Suppressor macrophage treated with lipopolysaccharide for 1 hour (primary cell): ENCODE measurements at places on chromosomes 7 and 10.
A peak's percentile ranks its signal among the peaks of the same experiment; 100 is the strongest.

DNA sequence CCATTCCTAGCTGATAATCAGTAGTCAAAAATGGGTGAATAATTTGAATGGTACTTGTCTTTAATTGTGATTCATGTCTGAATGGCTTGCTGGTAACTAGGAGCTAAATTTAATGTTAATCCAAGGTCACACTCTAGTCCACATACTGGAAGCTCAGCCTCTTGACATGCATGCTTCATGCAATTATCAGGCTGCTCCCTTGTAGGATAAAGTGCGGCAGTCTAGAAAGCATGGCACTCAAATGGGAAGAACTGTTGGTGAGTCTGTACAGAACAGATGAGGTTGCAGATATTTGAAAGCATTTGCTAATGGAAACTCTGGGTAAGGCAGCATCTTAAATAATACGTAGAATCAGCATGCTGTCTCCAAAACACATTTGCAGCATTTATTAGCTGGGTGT, 499.4 kb downstream of the AUTS2 start:
- DNase-seq, result no peak

- DNase-seq, result no peak
Observed at GRCh38 chr7:30308389-30308788, 24.0 kb downstream of the ZNRF2 start.

GRCh38 chr10:89466599-89467035, 52.2 kb downstream of the IFIT5 start:
- peak; percentile 53 for DNase-seq

GRCh38 chr10:15280462-15280861, 90.6 kb downstream of the FAM171A1 start:
- DNase-seq, result no peak

DNA sequence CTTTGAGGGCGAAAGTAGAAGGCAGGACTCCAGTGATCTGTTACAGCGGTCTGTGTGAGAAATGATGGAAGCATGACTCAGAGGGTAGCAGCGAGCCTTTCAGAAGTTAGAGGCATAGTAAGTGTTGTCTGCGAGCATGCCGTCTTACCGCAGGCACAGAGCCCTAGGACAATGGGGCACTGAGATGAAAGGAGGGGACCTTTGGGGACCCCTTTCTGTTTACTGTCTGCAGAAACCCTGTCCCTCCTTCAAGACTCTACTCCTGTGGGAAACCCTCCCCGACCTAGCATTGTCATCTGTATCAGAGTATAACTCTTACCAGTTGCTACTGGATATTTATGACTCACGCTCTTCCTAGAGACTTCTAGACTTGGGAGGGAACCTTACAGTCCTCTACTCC, 87.2 kb upstream of the AGK start:
- no peak for DNase-seq

DNA sequence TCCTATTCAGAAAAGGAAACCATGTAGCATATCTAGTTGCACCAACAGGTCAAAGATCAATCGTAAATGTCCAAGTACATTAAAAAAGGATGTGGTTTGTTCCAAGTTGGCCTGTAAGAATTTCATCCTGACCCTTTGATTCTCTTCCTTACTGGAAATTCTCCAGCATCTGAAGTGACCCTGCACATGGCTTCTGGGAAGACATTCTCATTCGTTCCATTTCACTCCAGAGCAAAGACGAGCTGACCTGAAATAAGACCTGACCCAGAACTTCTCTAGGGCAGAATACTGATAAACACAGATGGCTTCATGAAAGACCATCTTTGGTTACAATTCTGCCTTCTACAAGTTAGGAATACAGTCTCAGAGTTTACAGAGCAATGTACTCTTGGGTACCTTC, 39.8 kb downstream of the ASB4 start:
- no peak for DNase-seq

GRCh38 chr7:11009631-11010030, 36.0 kb downstream of the PHF14 start:
- no peak for DNase-seq

DNA sequence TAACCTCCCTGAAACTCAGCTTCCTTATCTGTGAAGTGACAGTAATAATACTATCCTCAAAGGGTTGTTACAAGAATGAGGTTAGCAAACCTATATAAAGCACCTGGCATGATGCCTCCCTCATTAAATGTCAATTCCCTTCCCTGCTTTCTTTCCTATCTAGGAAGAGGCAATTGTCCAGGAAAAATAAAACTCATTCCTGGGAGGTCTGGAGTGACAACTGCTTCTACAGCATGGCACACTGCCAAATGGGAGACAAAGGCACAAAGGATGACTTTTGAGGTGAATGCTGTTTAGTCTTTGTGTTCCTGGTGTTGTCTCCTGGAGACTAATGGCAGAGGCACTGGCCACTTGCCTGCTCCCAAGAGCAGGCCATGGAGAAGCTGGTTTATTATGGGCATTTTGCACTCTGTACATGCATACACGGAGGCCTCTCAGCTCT, 32.2 kb upstream of the PDE1C start:
- DNase-seq, result no peak

DNA sequence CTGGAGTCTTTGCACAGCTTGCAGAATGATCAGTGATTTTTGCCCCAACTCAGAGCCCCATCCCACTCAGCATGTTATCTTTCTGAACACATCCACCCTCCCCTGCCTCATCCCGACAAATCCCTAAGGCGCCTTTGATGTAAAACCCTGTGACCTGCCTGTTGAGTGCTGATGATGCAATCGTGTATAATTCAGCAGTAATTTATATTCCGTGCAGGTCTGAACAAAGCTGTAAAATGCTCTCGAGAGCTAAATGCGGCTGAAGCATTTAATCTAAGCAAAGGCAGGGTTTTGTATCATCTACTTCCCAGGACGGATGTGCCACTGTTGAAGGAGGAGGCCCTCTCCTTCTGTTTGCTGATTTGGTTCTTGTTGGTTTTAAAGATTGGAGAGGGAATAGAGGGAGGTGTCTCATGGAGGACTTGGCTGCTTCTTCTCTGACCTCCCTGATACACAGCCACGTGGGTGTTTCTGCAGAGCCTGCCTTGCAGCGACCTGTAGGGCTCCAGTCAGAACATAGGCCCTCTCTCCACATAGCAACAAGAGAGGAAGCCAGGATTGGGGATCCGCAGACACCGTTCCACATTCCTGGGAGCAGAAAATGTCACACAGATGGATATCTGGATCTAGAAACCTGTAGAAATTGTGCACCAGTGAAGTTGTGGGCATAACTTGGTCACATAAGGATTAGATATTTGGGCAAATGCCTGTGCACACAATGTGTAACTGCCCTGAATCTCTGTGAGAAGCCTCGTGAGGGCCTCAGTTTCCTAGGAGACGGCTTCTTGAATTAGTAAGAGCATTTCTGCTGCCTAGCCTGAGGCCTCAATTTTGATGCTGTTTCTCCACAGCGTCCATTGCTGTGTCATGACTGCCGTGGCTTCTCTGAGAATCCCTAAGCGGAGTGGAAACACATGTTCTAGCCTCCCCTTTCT, 90.2 kb upstream of the AGK start:
- no peak for DNase-seq

DNA sequence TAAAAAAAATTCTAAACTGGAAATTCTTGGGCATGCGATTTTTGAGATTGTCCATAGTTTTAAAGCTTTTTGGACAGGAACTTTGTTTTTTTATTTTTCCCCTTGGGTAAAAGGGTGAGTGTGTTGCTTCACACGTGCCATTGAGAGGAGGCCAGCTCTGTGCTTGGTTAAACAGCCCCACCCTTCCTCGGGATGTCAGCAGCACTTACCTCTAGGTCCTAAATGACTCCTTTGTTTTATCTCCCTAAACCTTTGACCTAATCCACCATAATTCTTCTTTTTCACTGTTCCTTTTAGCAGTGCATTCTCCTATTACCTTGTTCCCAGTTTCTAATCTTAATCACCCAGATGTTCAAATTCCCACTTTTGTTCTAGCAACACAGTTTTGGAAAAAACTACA, 83.5 kb downstream of the SEMA3D start:
- no peak for DNase-seq

DNA sequence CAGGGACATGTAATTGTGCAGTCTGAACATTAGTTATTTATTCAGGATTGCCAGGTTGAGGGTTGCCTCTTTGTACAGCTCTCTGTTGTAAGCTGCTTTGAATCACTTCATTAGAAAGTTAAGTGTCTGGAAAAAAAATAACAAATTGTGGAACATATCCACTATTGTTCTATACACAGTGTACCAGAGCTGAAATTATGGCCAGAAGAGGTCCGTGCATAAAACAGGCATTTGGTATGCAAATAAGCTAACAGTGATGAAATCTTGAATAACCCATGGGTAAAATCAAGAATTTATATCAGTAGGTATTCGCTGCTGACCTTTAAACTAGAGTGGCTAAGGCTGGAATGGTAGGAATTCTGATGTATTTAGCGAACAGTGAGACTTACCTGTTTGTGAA, 152.1 kb downstream of the LHFPL3 start:
- DNase-seq, result no peak

GRCh38 chr7:130281260-130281659, 11.7 kb upstream of the CPA4 start:
- DNase-seq, result no peak

DNA sequence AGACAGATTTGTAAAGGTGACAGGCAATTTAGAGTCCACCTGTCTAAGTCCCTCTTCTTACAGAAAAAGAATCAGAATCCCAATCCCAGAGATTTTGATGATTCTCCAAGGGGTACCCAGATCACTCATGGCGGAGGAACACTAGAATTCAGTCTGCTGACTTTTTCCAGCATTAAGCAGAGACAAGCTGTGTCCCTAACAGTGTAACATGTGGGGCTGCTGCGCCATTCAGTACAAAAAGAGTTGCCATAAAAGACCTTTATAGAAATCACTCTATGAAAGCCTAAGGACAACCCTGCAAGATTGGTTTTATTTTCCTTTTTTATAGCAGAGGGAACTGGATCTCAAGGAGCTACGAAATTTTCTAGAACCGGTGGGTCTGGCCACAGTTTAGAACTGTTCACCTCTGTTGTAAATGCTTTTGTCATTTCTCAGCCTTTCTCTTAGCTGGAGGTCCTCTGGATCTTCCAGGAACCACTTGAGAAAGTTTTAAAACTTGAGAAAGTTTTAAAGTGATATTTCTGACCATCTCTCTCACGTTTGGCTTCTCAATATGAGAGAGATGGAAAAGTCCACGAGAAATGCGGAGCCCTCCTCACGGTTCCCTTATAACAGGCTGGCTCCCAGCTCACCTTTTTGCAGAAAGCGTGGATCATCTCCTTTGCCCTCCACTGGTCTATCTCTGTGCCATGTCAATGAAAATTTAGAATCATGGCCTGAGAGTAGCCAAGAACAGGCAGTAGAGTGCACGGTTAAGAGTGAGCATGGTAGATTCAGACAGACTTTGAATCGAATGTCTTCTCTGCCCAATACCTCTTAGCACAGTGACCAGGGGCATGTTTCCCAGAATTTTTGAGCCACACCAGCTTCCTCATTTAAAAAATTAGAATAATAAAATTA, 826 bp downstream of the GIMAP7 start:
- peak; percentile 10 for DNase-seq

DNA sequence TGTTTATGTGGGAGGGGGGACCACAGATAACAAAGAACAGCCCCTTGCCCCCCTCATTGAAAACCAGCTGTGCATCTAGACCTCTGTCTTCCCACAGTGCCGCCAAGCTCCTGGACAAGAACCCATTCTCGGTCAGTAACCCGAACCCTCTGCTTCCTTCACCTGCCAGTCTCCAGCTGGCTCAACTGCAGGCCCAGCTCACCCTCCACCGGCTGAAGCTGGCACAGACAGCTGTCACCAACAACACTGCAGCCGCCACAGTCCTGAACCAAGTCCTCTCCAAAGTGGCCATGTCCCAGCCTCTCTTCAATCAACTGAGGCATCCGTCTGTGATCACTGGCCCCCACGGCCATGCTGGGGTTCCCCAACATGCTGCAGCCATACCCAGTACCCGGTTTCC, 91.0 kb upstream of the PDCD4 start:
- no peak for DNase-seq

- DNase-seq, result no peak
Observed at GRCh38 chr10:93076871-93077270, 3.2 kb downstream of the CYP26A1 start.

GRCh38 chr7:54995610-54996363, 23.0 kb upstream of the EGFR start:
- no peak for DNase-seq

GRCh38 chr7:30931161-30931928, 19.7 kb downstream of the AQP1 start:
- no peak for DNase-seq

DNA sequence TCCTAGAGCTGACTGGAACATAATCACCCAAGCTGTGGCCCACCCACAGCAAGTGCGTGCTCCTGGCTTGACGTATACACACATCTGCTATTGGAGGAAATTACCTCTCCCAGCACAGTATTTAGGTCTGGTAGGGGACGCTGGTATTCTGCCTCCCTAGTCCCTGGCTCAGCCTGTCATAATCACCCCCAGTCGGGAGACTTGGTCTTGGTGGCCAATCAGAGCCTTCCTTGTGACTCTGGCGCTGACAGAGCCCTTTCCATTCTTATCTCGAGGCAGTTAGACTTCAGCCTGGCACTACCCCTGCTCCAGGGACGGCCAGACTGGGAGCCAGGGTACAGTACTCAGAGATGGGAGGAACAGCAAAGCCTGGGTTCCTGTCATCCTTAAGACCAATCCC, 14.3 kb upstream of the PRKAG2 start:
- DNase-seq, result no peak

- no peak for DNase-seq
Observed at GRCh38 chr7:24952464-24952863, 27.5 kb downstream of the OSBPL3 start.

- no peak for DNase-seq
Observed at GRCh38 chr10:82505009-82505408, 630.0 kb downstream of the NRG3 start.

- peak; percentile 63 for DNase-seq
Observed at GRCh38 chr7:141949911-141950310, 3.1 kb upstream of the CLEC5A start.

DNA sequence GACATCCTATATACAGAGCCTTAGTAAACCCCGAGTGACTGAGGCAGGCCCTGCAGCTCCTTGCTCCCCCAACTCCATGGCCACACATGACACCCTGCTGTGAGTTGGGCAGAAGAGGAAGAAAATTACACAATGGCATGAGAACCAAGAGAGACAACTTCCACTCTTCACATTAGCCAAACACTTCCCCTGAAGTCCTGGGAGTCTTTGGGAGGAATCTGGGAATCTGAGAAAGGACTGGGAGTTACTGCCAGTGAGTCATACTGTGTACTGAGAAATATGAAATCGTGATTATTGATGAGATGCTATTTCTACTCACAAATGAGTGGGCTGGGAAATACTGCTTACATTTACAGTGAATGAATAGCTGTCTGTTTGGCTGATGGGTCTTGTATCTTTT, 116.6 kb downstream of the SPAG6 start:
- DNase-seq, result peak; percentile 8
